ENCODE measurements at places on chromosomes 5 and 9. TPM values are rescaled to one million over a fixed set of nuclear protein-coding genes. Genes with fewer than 3 reads are reported as not detected.

DNA sequence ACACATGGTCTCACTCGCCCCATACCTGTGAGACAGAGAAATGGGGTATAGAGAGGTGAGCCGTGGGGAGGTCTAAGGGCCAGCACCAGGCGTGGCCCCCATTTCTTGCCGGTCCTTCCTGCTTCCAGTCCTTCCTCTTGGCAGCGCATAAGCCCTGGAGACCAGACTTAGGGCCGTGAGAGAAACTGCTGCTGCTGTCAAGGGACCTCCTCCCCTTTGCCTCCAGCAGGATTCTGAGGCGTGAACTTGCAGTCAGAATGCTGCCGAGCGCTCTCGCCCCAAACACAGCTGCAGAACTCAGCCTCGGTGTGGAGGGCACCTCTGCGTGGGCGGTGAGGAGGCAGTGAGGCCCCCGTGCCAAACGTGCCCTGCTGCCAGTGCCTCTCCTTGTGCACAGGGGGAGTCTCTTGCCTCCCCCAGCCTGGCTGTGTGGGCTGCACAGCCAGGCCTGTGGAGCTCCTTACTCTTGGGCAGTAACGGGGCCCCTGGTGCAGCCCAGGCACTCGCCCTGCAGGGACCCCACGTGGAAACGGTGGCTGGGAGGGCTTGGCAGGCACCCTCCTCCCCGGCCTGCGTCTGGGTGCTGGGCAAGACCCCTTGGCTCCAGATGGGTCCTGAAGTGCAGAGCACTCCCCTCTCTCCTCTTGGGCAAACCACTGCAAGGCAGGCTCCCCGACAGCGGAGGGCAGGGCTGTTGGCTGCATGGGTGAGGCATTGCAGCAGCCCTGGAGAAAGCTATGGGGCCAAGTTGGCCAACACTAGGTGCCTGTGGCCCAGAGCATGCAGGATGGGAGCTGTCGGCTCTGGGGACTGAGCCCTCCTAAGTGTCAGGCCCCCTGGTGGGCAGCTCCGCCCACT lies 85.4 kb downstream of the RXRA start:
- no peak overlapping the region for H3K27ac ChIP-seq
- peaks cover 32% of the 10 kb centered on the region for H3K36me3 ChIP-seq
- H3K4me3 ChIP-seq = no peak overlapping the region

DNA sequence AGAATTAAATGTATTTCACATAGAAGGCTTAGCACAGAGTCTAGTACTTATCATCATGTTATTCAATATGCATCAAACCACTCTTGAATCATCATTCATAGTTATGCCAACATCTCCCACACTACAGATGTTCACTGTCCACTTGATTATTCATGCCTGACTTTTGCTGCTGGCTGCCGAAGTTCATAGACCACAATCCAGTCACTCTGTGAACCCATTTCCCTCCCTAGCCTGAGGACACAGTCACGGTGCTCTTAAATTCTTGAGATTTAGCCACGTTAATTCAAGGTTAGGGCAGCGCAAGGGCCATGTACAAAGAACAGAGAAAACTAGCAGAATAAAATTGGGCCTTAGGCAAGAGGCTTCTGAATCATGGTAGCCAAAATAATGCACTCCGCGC lies 32.4 kb downstream of the ABCA1 start:
- no peak for DNase-seq
- H3K4me3 ChIP-seq = no peak overlapping the region
- H3K4me1 ChIP-seq = no peaks in the 10 kb centered on the region
- no peaks in the 10 kb centered on the region for H3K36me3 ChIP-seq
- H3K27ac ChIP-seq = no peak overlapping the region

- no peak overlapping the region for H3K4me3 ChIP-seq
- H3K4me1 ChIP-seq = no peaks in the 10 kb centered on the region
- H3K27me3 ChIP-seq = no peaks in the 10 kb centered on the region
Measured at GRCh38 chr9:90423661-90424193, 218.9 kb downstream of the DIRAS2 start.

- DNase-seq = peak; percentile 75
- H3K4me1 ChIP-seq = peaks cover 8% of the 10 kb centered on the region
- no peaks in the 10 kb centered on the region for H3K36me3 ChIP-seq
Measured at GRCh38 chr5:1564182-1564748, 40.5 kb upstream of the LPCAT1 start.

- peak; percentile 33 for DNase-seq
- H3K36me3 ChIP-seq = no peaks in the 10 kb centered on the region
- H3K4me3 ChIP-seq = no peak overlapping the region
- peaks cover 30% of the 10 kb centered on the region for H3K27me3 ChIP-seq
- peaks cover 41% of the 10 kb centered on the region for H3K4me1 ChIP-seq
- H3K27ac ChIP-seq = no peak overlapping the region
Measured at GRCh38 chr5:170745481-170746071, 37.9 kb upstream of the GABRP start.

GRCh38 chr9:130159057-130159456 lies 13.1 kb upstream of the NCS1 start:
- no peaks in the 10 kb centered on the region for H3K36me3 ChIP-seq
- no peak overlapping the region for H3K27ac ChIP-seq
- H3K4me1 ChIP-seq = no peaks in the 10 kb centered on the region
- no peak for DNase-seq

- H3K27ac ChIP-seq = peak overlapping the region; percentile 73
- peak; percentile 94 for DNase-seq
- H3K27me3 ChIP-seq = no peaks in the 10 kb centered on the region
- H3K4me1 ChIP-seq = peaks cover 16% of the 10 kb centered on the region
- no peak overlapping the region for H3K4me3 ChIP-seq
Measured at GRCh38 chr9:84170521-84171141, 169.9 kb downstream of the SLC28A3 start.

DNA sequence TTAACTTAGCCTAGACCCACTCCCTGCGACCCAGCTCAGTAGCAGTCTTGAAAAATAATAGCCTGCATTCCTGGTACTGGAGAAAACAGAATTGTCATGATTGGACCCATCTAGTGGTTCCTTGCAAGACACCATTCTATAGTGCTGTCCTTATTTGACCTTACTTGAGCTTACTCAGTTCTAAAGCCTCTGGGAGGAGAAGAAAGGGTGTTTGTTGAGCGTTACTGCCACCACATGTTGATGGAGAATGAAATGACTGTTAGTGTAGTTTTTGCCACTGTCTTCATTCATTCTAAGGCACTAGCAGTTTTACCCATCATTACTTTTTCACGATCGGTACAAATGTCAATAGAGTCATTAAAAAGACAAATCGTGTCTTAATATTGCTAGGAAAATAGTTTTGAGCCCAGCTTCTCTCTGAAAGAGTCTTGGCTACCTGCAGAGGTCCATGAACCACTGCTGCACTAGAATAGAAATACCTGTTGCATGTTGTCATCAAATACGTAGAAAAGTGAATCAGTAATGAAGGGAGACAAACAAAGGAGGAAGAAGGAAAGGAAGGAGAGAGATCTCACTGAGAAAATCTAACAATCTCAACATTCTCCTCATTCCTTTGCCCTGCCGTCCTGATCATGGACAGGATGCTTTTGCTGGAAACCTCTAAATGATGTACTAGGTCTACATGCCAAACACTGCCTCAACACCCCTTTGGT lies 96.0 kb downstream of the LIX1 start:
- H3K27me3 ChIP-seq = no peaks in the 10 kb centered on the region
- no peaks in the 10 kb centered on the region for H3K36me3 ChIP-seq
- no peak for DNase-seq

DNA sequence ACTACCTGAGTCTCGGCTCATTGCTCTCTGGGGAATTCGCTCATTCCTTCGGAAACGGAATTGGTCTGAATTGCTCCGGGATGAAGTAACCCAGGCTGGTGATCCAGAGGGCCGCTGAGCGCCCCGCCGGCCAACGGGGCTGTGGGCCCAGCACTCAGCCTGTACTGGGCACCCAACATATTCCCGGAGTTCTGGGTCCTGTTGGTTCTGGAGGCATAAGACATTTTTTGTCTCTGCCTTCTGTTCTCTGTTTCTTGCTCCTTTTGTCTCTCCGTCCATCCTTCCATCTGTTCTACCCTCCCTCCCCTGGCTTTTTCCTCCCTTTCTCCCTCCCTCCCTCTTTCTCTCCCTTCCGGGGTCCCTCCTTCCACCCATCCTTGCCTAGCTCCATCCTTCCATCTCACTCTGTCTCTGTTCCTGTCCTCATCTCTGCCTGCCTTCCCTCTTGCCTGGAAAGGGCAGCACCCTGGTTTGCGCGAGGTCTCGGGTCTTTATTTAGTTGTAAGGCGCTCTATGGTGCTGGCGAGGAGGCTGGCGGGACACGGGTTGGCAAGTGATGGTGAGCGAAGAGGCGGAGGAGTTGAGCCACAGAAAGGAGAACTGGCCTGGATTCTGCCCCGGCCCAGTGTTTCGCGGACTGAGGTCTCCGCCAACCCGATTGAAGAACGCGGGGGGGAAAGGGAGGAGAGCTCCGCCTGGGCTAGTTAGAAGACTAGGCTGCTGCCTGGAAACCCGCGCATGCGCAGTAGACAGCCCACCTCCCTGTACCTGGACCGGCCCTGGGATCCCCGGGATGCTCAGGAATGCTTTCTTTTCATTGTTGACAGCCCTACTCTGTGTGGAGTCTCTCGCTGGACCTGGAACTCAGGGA lies 1468.0 kb downstream of the FOXD4L5 start:
- peak overlapping the region; percentile 37 for H3K27ac ChIP-seq
- no peaks in the 10 kb centered on the region for H3K36me3 ChIP-seq
- peak overlapping the region; percentile 29 for H3K4me3 ChIP-seq
- peak; percentile 80 for DNase-seq
- H3K27me3 ChIP-seq = peaks cover 18% of the 10 kb centered on the region
- H3K4me1 ChIP-seq = peaks cover 12% of the 10 kb centered on the region

DNA sequence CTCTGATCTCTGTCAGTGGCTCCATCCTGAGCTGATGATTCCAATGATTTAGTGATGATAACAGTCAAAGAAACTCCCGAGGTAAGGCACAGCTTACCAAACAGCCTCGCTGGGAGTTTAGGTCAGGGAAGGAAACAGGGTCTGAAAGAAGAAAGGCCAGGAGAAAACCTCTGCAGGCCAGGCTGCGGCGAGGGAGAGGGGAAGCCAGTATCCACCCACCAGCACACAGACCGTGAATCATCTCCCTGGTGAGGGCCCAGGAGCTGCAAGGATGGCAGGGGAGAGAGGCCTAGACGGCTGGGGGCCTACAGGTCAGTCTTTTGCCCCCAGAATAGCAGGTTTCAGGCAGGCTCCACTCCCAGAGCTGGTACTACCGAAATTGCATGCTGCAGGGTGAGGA lies 590.5 kb downstream of the CCDC171 start:
- H3K4me3 ChIP-seq = no peak overlapping the region
- no peak overlapping the region for H3K27ac ChIP-seq
- no peaks in the 10 kb centered on the region for H3K36me3 ChIP-seq

GRCh38 chr5:172883066-172883465 lies 49.0 kb downstream of the ERGIC1 start:
- peaks cover 5% of the 10 kb centered on the region for H3K36me3 ChIP-seq
- no peaks in the 10 kb centered on the region for H3K27me3 ChIP-seq
- no peak overlapping the region for H3K4me3 ChIP-seq

- no peaks in the 10 kb centered on the region for H3K36me3 ChIP-seq
- peaks cover 34% of the 10 kb centered on the region for H3K27me3 ChIP-seq
- peaks cover 20% of the 10 kb centered on the region for H3K4me1 ChIP-seq
- DNase-seq = peak; percentile 84
Measured at GRCh38 chr9:135103001-135103446, 15.6 kb downstream of the OLFM1 start.

- H3K27ac ChIP-seq = no peak overlapping the region
- H3K4me1 ChIP-seq = no peaks in the 10 kb centered on the region
- DNase-seq = no peak
- H3K4me3 ChIP-seq = no peak overlapping the region
- no peaks in the 10 kb centered on the region for H3K27me3 ChIP-seq
- H3K36me3 ChIP-seq = no peaks in the 10 kb centered on the region
Measured at GRCh38 chr5:60399507-60399906, 300.5 kb downstream of the DEPDC1B start.

DNA sequence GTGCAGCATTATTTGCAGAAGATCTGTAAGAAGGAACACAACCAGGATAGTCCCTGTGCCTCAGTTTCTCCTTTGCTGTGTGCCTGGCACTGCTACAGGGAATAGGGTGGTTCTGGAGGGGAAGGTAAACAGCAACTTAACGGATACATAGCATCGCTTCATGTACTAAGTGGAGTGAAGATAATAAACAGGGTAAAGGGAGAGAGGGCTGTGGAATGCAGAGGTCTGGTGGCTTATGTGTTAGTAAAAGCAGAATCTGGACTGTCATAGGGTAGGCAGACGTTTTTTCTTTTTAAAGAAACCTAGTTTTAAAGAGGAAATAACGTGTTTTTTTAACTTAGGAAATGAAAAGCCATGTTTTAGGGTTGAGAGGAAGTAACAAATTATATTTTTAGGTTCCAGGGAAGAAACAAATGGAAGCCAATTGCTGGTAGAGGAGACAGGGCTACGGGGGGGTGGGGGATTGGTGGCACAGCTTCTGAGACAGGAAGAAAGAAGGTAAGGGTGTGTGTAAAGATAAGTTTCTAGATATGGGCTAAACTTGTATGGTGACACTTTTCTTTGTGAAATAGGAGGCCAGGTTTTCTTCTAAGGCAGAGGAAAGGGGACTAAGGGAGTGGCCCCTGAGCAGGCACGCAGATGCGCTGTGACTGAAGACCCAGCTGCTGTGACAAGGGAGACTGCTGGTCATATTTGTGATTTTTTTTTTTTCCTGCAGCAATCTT lies 1.3 kb downstream of the GNG10 start:
- peak overlapping the region; percentile 85 for H3K27ac ChIP-seq
- peaks cover 19% of the 10 kb centered on the region for H3K36me3 ChIP-seq
- DNase-seq = no peak
- peak overlapping the region; percentile 76 for H3K4me3 ChIP-seq

EPB41L4B gene
- 6.2 TPM for polyA plus RNA-seq

SURF6 gene
- polyA plus RNA-seq = 25.3 TPM

TAS2R1 gene
- not detected for polyA plus RNA-seq

IGIP gene
- 4.0 TPM for polyA plus RNA-seq

WDR31 gene
- polyA plus RNA-seq = 1.6 TPM

PCDHB7 gene
- polyA plus RNA-seq = 2.8 TPM

Data from muscle of leg (tissue), 16 donors.